ENCODE measurements at places on chromosomes 13 and 19.

GRCh38 chr19:50050406-50051227 lies 24.8 kb downstream of the ZNF473 start:
- peak; percentile 88 for DNase-seq

DNA sequence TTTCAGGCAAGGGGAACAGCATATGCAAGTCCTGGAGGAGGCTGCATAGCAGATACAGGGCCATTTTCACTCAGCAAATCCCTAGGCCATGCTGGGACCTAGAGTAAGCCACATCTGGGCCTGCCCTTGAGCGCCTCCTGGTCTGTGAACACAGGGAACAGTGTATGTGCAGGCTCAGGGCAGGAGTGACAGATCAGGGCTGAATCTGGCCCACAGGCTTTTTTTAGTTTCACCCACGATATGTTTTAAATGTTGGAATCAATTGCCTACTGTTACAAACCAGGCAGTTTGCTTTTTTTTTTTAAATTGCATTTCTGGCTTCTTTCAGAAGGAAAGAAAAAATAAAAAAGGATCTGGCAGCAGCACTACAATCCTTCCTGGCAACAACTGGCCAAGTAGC lies 1.5 kb upstream of the TMEM145 start:
- no peak for DNase-seq

GRCh38 chr19:18304458-18305310 lies 18.2 kb downstream of the LSM4 start:
- DNase-seq, result peak; percentile 80

GRCh38 chr19:52115526-52116053 lies 20.0 kb upstream of the ZNF841 start:
- DNase-seq, result no peak

GRCh38 chr19:9941231-9941630 lies 4.9 kb upstream of the OLFM2 start:
- DNase-seq, result no peak

DNA sequence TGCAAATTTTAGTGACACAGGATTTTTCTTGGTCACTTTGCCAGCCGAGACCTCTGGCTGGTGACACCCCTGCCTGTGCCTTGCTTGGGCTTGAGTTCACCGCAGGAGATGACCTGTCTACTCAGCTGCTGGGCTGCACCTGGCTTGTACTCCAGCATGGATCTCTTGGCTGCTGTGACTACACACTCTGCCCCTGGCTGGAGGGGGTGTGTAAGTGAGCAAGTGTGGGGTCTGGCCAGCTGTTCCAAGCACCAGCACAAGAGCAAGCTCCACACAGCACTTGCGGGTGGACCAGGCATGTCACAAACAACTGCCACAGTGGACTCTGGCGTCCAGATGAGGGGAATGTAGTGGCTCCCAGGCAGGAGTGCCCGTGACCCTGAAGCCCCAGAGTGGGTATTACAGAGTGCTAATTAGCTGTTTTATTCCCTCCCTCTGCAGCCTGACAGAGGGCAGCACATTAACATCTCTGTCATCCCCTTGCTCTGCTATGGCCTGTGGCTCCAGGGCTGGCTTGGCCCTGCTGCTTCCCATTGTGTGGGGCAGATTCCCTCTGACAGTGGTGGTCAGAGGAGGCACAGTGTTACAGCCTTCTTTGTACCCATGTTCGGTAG lies 1387.2 kb downstream of the OLFM4 start:
- DNase-seq, result no peak

GRCh38 chr19:21321996-21322395 lies 7.2 kb downstream of the ZNF708 start:
- DNase-seq, result no peak

GRCh38 chr19:5718037-5718578 lies 1.8 kb downstream of the LONP1 start:
- DNase-seq, result no peak

DNA sequence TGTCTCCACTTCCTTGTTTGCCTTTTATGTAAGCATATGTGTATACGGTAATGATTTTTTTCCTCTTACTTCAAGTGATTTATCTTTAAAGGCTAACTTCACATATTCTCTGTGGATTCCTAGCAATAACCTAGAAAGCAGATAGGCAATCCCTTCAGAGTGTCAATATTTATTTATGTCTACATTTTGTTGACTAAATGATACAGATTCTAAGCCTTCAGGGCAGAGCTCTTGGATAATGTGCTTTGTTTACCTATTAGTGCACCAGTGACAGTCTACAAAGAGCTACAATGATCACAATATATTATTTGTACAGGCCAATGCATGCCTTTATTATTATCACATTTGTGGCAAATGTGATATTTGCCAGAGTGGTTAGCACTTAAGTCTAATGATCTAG lies 406.2 kb downstream of the EFNB2 start:
- DNase-seq, result no peak

Measured in dorsolateral prefrontal cortex (tissue), 122 donors.